ENCODE measurements at places on chromosomes 12 and 14. TPM values are rescaled to one million over a fixed set of nuclear protein-coding genes. Genes with fewer than 3 reads are reported as not detected.

The TAC3 gene
- not detected for total RNA-seq

- no peaks in the 10 kb centered on the region for H3K36me3 ChIP-seq
- no peak overlapping the region for H3K27ac ChIP-seq
- no peak for DNase-seq
- no peak overlapping the region for H3K4me3 ChIP-seq
- peaks cover 10% of the 10 kb centered on the region for H3K4me1 ChIP-seq
These were observed 1.1 kb upstream of the SOAT2 start for GRCh38 chr12:53101931-53102781.

The PLEKHH1 gene
- 336 TPM for total RNA-seq

GRCh38 chr12:78146365-78146772, 315.7 kb downstream of the NAV3 start:
- H3K36me3 ChIP-seq, result no peaks in the 10 kb centered on the region
- H3K27me3 ChIP-seq, result no peaks in the 10 kb centered on the region
- DNase-seq, result no peak

The DNAH10 gene
- 0.10 TPM for total RNA-seq

Data from thyroid gland (tissue), 4 donors.